ENCODE measurements at places on chromosomes 13 and 19. TPM values are rescaled to one million over a fixed set of nuclear protein-coding genes. Genes with fewer than 3 reads are reported as not detected.

DNA sequence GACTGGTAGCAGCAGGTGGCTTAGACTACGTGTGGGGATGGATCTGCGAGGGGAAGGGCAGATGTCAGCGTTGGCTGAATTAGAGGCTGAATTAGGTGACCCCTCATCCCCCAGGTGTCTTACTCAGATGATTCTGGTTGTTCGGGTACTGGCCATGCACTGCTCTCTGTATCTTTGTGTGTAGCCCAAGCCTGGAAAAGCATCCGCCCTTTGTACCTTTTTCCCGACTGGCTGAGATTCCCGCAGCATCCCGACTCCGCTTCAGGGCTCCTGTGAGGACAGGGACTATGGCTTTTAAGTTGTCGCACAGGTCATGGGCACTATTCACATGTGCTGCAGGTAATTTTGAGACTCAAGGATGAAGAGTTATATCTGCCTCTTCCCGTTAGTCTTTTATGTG lies 7.2 kb downstream of the TFDP1 start:
- H3K36me3 ChIP-seq: peaks cover 4% of the 10 kb centered on the region
- no peaks in the 10 kb centered on the region for H3K27me3 ChIP-seq
- H3K4me1 ChIP-seq: no peaks in the 10 kb centered on the region
- no peak overlapping the region for H3K27ac ChIP-seq
- no peak overlapping the region for H3K4me3 ChIP-seq
- no peak for DNase-seq

SMIM44 gene
- not detected for total RNA-seq

SLC27A1 gene
- 7.5 TPM for total RNA-seq

- H3K4me3 ChIP-seq: peak overlapping the region; percentile 54
- no peaks in the 10 kb centered on the region for H3K36me3 ChIP-seq
- no peak overlapping the region for H3K27ac ChIP-seq
- peaks cover 15% of the 10 kb centered on the region for H3K4me1 ChIP-seq
- no peak for DNase-seq
Measured at GRCh38 chr19:2719920-2720776, 1.0 kb downstream of the DIRAS1 start.

DNA sequence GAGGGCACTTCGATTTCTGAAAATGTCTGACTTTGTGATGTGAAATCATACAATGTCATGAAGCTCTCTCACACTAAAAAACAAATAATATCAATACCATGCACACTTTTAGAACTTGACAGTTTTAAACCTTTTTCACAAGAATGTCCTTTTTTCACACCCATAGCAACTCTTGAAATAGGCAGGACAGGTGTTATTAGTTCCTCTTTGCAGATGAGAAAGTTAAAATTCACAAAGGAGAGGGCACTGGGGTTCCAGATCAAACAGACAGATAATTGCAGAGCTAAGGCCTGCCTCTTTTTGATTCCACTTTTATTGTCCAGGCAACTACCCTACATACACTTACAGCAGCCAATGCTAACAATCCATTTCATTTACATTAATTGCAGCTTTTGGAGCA lies 142.8 kb downstream of the KLF12 start:
- H3K36me3 ChIP-seq: no peaks in the 10 kb centered on the region
- no peaks in the 10 kb centered on the region for H3K27me3 ChIP-seq
- DNase-seq: no peak
- no peak overlapping the region for H3K27ac ChIP-seq

DNA sequence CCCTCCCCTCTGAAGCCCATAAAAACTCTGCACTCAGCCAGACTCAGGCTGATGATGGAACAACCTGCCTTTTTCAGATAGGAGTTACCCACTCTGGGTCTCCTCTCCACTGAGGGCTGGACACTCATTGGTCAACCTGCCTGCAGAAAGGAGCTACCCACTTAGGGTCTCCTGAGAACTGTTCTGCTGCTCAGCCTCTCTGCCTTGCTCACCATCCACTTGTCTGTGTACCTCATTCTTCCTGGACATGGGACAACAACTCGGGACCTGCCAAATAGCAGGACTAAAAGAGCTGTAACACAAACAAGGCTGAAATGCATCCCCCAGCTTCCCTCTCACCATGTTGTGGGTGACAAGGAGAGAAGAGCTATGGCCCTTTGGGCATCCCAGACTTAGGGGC lies 18.4 kb upstream of the RCBTB2 start:
- no peak for DNase-seq
- no peaks in the 10 kb centered on the region for H3K27me3 ChIP-seq
- no peaks in the 10 kb centered on the region for H3K36me3 ChIP-seq
- H3K4me3 ChIP-seq: no peak overlapping the region
- no peaks in the 10 kb centered on the region for H3K4me1 ChIP-seq

FFAR2 gene
- total RNA-seq: not detected

SULT2B1 gene
- total RNA-seq: 0.99 TPM

SLC5A5 gene
- 1.5 TPM for total RNA-seq

DNA sequence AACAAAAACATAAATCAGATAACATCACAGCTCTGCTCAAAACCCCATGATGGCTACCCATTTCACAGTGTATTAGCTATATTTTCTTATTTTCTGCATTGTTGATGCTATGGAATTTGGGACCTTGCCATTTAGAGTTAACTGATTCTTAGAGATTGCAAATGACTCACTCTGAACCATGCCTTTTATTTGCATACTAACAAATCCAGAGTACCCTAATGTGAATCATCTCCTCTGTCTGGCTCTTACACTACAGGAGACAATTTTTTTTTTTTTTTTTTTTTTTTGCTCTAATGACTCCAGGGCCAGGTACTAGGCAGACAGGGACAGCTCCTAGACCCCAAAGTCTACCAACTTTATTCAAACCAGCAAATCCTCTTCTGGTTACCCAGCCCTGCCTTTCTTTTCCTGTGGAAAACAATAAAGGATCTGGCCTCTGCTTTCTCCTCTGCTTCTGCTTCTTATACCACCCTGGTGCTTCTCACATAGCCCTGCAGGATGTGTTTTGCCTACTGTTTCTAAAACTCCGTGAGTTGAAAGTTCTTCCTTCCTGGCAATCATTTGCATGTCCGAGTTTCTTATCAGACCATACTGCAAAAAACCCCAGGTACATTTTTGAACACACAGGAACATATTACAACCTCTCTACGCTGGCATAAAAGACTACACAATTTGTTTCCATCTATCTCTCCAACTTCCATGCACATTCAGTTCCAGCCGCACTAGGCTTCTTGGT lies 10.6 kb upstream of the ZNF460 start:
- no peak overlapping the region for H3K4me3 ChIP-seq
- no peak overlapping the region for H3K27ac ChIP-seq
- no peaks in the 10 kb centered on the region for H3K27me3 ChIP-seq
- no peaks in the 10 kb centered on the region for H3K36me3 ChIP-seq
- no peak for DNase-seq
- H3K4me1 ChIP-seq: no peaks in the 10 kb centered on the region

GRCh38 chr19:5144545-5145179 lies 175.7 kb downstream of the KDM4B start:
- H3K4me3 ChIP-seq: no peak overlapping the region
- no peaks in the 10 kb centered on the region for H3K4me1 ChIP-seq
- no peak for DNase-seq
- peaks cover 11% of the 10 kb centered on the region for H3K36me3 ChIP-seq

GRCh38 chr13:94427313-94427953 lies 52.0 kb downstream of the DCT start:
- no peaks in the 10 kb centered on the region for H3K27me3 ChIP-seq
- H3K27ac ChIP-seq: no peak overlapping the region
- H3K4me1 ChIP-seq: no peaks in the 10 kb centered on the region
- no peak overlapping the region for H3K4me3 ChIP-seq

KLF12 gene
- 12.1 TPM for total RNA-seq

TEX26 gene
- not detected for total RNA-seq

IGSF23 gene
- total RNA-seq: not detected

- H3K4me3 ChIP-seq: no peak overlapping the region
- H3K36me3 ChIP-seq: no peaks in the 10 kb centered on the region
- no peak for DNase-seq
- no peaks in the 10 kb centered on the region for H3K4me1 ChIP-seq
Measured at GRCh38 chr13:29448174-29448573, 147.3 kb downstream of the SLC7A1 start.

DNA sequence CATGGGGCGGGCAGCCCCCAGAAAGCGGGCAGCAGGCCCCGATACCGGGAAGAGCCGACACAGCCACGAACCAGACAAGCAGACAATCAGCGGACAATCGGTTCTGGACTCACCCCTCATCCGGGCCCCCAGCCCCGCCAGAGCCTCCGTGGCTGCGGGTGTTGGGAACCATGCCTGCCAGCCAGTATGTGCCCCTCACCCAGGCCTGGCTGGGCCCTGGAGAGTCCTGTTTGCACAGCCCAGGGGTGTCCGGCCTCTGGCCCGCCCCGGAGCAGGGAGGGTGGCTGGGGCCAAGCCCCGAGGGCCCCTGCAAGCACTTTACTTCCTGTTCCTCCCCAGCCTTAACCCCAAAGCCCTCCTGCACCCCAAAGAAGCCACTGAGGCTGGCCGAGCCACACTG lies 7.8 kb downstream of the PODNL1 start:
- no peak for DNase-seq
- H3K4me1 ChIP-seq: peaks cover 4% of the 10 kb centered on the region
- H3K27me3 ChIP-seq: no peaks in the 10 kb centered on the region
- H3K36me3 ChIP-seq: peaks cover 19% of the 10 kb centered on the region

DNA sequence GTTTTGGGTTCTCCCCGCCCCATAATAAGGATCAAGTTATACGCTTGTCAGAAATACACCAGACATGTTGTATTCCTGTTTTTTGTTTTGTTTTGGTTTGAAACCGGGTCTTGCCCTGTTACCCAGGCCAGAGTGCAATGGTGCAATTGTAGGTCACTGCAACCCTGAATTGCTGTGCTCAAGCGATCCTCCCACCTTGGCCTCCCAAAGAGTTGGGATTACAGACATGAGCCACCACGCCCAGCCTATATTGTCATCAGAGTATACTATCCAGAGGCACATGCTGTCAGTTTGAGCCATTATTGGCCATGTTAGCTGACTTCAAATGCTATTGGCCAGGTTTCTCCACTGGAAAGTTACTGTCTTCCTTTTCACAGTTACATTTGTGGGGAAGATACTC lies 9.8 kb downstream of the SAFB start:
- no peak overlapping the region for H3K4me3 ChIP-seq
- H3K4me1 ChIP-seq: no peaks in the 10 kb centered on the region
- H3K36me3 ChIP-seq: peaks cover 21% of the 10 kb centered on the region
- DNase-seq: no peak

DNA sequence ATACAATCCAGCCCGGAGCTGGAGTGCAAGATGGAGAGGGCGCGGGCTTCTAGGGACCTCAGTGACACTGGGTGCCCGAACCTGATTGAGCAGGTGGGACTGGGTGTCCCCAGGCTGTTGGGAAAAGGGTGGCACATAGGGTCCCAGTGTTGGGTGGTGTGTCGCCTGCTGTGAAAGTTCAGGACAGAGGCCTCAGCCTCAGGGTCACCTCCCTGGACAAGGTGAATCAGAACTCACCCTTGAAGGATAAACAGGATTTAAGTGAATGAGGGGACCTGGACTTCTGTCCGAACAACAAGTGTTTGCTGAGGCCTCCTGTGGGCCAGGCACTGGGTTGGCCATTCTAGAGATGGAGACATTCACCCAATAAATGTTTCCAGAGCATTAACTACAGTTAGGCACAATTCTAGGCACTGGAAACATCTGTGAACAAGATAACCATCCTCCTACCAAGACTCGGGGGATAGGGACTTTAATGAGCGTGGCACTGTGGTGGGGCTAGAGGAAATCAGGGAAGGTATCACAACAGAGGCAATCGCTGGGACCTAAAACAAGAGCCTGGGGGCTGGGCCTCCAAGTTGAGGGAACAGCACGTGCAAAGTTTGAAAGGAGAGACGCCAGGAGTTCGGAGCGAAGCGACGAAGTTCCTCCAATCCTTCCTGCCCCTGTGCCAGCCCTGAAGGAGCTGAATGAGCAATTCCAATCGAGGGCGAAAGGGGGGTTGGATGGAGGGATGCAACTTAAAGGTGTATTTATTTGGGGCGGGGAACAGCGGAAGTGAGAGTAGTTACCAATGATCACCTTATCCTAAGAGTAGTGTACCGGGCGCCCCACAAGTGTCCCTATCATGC lies 921 bp upstream of the POLD1 start:
- H3K4me3 ChIP-seq: peak overlapping the region; percentile 23
- no peak for DNase-seq
- H3K4me1 ChIP-seq: peaks cover 3% of the 10 kb centered on the region
- H3K27me3 ChIP-seq: no peaks in the 10 kb centered on the region

SGCG gene
- not detected for total RNA-seq

TGFBR3L gene
- total RNA-seq: 4.3 TPM

- no peak for DNase-seq
- H3K27ac ChIP-seq: no peak overlapping the region
- H3K27me3 ChIP-seq: no peaks in the 10 kb centered on the region
- H3K36me3 ChIP-seq: no peaks in the 10 kb centered on the region
Measured at GRCh38 chr13:23725922-23726321, 155.7 kb downstream of the TNFRSF19 start.

ATXN8OS gene
- total RNA-seq: not detected

DNA sequence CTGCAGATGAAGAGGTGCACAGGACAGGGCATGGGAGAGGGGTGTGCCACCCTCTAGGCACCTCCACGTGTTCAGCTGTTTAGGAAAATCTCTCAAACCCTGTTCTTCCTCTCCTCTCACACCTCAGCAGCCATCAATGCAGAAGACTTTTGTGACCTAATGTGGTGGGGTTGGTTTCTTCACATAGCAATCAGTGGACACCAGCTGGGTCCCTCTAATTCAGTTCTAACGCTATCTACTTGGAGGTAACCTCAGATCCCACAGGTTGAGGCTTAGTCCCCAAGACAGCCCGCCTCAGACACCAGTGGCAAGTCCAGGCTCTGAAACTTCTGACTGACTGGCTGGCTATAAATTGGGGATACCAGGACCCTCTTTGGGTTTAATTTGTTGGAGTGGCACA lies 69.9 kb upstream of the ANKRD10 start:
- no peaks in the 10 kb centered on the region for H3K4me1 ChIP-seq
- H3K4me3 ChIP-seq: no peak overlapping the region
- H3K27me3 ChIP-seq: no peaks in the 10 kb centered on the region
- no peak for DNase-seq
- no peak overlapping the region for H3K27ac ChIP-seq

- no peak for DNase-seq
- H3K27ac ChIP-seq: no peak overlapping the region
- H3K4me3 ChIP-seq: no peak overlapping the region
- peaks cover 35% of the 10 kb centered on the region for H3K36me3 ChIP-seq
Measured at GRCh38 chr13:28286263-28286662, 147.9 kb downstream of the PAN3 start.

DNA sequence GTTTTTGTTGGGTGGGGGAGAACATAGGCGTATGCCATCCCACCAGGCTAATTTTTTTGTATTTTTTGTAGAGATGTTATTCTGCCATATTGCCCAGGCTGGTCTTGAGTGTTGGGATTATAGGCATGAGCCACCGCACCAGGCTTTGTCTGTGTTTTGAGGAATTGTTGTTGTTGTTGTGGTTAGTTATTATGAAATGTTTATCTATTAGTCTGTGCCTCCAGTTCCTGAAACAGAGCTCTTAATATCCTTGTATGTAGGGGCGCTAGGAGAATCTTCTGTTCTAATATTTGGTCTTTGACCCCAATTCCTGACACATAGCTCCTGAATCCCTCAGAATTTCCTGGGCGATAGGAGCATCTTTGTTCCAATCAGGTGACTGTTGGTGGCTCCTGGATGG lies 5.6 kb upstream of the LATS2 start:
- no peak overlapping the region for H3K4me3 ChIP-seq
- H3K4me1 ChIP-seq: no peaks in the 10 kb centered on the region
- no peaks in the 10 kb centered on the region for H3K36me3 ChIP-seq
- H3K27me3 ChIP-seq: no peaks in the 10 kb centered on the region
- DNase-seq: no peak
